Activated T-cell treated with anti-CD3 and anti-CD28 coated beads for 48 hours (primary cell): ENCODE measurements at places on chromosomes 12 and 14.

GRCh38 chr14:104547310-104547997 lies 32.1 kb upstream of the C14orf180 start:
- DNase-seq, result no peak

GRCh38 chr14:50003213-50004021 lies 110.5 kb downstream of the ARF6 start:
- DNase-seq, result peak; percentile 84

DNA sequence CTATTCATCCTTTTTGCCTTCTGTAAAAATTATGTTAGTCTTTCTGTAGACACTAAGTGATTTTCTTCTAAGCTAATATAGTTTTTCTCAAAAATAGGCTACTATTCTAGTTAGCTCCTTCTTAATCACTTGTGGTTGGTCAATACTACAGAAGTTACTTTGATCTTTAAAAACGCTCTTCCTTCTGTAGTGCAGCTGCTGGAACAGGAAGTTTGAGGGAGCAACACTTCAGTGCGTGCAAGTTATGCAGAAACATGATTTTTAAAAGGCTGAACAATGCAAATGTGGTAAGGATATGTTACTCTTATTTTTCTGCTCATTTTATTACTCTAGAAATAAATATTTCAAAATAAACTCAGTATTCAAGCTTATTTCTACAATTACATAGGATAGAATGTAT lies 11.1 kb upstream of the RERGL start:
- DNase-seq, result no peak

DNA sequence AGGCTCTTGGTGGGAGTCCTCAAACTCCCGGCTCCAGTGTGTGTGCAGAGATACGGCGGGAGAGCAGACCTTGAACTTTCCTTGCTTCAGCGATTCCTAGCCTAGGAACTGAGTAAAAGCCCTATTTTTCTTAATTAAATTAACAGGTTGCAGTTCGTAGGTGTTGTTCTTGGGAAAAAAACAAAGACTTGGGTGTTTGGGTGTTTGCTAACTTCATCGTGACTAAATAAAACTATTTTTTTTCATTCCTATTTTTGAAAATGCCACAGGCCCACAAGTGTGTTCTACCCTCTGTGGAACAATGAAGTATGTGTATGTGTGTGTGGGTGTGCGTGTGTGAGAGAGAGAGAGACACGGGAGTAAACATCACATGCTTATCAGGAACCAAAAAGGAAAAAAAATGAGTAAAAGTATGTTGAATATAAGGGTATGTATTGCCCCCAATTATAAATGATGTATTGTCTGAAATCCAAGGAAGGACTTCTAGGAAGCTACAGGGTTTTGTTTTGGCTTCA lies 651 bp downstream of the TMEM117 start:
- no peak for DNase-seq

- DNase-seq, result no peak
Measured at GRCh38 chr14:77203611-77204458, 22.2 kb downstream of the TMEM63C start.

- no peak for DNase-seq
Measured at GRCh38 chr12:25241167-25242020, 9.3 kb downstream of the KRAS start.

DNA sequence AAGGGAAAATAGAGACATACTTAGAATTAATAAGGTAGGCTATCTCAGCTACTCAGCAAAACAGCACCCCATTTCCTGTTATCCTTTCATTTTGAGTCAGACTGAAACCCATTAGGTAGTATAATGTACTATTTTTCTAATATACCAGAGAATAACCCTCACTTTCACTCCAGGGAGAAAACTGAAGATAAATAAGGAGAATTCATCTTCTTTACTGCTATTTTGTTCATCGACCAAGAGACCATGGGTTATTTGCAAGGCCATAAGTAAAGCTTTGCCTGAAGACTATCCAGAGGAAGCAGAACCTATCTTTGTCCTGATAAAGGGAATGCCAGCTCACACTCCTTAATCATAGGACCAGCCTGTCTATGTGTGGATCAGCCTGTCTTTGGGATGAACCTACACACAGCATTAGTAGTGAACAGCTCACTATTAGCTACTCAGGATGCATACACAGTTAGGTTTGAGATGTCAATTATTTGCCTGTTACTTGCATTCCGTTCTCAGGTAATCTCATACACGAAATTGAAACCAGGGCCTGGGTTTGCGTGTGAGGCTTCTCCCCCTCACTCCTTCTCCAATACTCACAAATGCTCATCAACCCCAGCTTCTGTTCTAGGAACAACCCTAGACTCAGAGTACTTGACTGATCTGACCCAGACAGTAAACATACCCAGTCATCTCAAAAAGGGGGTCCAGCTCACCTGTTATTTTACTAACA lies 124.4 kb downstream of the DAD1 start:
- no peak for DNase-seq

DNA sequence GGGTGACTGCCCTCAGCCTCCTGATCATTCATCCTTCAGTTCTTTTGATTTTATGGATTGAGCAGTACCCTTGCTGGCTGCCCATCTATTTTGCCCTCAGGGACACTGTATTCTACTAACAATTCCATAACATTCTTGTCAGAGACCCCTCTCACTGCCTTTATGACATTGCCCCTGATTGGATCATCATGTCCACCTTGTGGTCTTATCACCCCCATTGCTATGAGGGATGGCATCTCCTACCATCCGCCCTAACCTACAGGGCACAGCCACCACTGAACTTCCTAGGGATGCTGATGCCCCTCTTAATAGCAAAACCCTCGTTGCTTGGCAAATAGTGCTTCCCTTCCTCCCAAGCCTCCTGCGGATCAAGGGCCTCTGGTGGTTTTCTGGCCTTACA lies 38.8 kb upstream of the HMGA2 start:
- DNase-seq, result no peak

DNA sequence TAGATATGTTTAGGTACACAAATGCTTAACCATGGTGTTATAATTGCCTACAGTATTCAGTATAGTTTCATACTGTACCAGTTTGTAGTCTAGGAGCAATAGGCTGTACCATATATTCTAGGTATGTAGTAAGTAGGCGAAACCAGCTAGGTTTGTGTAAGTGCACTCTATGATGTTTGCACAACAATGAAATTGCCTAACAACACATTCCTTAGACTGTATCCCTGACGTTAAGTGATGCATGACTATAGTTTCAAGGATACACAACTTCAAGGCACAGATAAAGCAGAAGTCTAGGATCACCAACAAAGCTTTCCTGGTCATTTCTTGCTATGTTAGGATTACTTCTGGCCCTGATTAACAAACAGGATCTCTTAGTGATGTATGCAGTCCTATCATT lies 135.1 kb downstream of the SLC38A1 start:
- no peak for DNase-seq

DNA sequence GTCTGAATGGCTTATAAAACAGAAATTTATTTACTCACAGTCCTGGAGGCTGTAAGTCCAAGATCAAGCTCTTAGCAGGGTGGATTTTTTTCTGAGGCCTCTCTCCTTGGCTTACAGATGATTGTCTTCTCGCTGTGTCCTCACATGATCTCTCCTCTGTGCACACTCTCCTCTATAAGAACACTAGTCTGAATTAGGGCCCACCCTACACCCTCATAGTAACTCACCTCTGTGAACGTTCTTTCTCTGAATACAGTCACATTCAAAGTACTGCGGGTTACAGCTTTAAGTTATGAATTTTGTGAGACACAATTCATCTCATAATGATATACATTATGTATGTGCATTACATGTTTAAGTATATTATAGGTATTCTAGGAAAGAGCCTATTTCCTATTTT lies 135.7 kb upstream of the ATXN7L3B start:
- DNase-seq, result no peak

DNA sequence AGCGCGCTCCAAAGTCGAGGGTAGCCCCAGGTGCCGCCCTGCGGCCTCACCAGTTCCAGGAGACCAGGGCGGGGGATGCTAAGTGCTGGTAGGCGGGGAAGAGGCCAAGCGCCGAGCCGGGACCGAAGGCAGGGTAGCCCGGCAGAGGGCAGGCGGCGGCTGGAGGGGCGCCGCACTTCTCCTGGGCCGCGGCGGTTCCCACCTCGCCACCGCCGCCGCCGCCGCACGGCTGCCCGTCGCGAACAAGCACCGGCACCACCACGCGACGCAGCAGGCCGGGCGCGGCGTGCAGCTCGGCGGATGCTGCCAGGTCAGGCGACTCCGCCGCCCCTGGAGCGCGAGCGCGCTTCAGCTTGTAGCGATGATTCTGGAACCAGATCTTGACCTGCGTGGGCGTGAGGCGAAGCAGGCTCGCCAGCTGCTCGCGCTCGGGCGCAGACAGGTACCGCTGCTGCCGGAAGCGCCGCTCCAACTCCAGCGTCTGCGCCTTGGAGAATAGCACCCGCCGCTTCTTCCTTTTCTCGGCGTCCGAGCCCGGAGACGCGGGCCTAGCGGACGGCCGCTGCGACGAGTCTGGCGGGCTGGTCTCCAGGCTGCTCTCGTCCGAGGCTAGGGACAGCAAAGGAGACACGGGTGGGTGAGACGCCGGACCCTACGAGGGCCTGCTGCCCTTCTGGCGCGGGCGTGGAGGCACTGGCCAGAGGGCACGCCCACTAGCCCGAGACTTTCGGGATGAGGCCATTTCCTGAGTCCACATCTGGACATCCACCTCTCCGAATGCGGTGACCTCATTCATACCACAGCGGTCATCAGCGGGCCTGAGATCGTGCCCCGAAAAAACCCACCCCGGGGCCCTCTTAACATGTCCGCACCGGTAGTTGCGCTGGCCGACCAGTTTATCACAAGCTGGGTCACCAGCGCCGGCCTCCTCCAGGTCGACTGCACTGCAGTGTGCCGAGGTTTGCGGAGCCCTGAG lies 1.3 kb downstream of the NKX2-8 start:
- DNase-seq, result no peak

DNA sequence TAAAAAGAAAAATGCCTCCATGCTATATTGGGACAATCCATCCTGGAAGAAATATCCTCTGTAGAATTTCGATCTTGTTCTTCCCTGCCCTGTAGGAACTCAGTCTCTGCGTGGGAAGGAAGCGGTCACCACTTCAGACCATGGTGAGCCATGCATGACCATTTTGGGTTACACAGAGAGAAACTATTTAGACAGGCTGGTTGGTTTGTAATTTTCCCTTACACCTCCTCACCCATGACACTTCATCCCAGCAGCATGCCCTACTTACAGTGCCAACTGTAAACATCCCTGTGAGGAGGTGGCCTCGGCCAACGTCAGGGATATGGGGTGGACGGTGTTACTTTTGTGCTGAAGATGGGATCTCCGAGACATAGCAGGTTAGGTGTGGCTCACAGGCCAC lies 121.4 kb downstream of the SMOC1 start:
- DNase-seq, result no peak

DNA sequence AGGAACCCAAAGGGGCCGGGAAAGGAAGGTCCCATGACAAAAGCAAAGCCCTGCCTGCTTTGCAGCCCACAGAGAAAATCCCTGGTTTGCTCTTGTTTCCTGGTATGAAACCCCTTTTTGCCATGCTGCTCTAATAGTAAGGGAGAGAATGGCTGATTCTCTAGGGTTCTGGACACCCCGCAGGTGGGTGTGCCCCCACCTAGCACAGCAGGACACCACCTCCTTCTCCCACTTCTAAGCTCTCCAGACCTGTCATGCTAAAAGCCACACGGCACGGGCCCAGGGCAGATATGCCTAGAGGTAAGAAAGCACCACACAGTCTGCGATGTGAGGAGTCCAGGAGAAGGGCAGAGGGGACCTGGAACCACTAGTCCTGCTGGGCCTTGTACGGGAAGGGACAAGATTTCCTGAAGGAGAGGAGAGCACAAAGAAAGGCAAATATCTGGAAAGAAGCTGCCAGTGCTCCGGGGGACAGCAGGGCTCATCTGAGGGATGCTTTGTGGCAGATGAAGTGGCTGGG lies 113.3 kb downstream of the BCL11B start:
- no peak for DNase-seq

DNA sequence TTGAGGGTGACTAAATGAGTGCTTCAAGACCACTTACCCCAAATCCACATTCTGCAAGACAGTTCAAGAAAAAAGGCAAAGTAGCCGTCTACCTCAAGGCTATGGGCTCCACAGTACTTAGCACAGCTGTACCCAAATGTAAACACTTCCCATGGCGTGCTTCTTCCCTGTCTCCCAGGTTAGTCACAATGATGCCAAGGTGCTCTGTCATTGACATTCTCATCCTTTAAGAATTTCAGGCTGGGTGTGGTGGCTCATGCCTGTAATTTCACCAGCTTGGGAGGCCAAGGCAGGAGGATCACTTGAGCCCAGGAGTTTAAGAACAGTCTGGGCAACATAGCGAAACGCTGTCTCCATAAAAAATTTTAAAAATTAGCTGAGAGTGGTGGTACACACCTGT lies 51.2 kb upstream of the CERS5 start:
- no peak for DNase-seq

- DNase-seq, result no peak
Measured at GRCh38 chr12:1719139-1719538, 28.3 kb downstream of the ADIPOR2 start.

- no peak for DNase-seq
Measured at GRCh38 chr12:25382311-25383106, 131.8 kb upstream of the KRAS start.

GRCh38 chr14:84436528-84436927 lies 1093.4 kb upstream of the FLRT2 start:
- DNase-seq, result no peak

GRCh38 chr14:58738189-58738836 lies 100.6 kb downstream of the DACT1 start:
- no peak for DNase-seq

GRCh38 chr12:93115646-93116045 lies 186.6 kb upstream of the EEA1 start:
- no peak for DNase-seq

GRCh38 chr12:112217647-112218046 lies 92.3 kb downstream of the TRAFD1 start:
- DNase-seq, result no peak

DNA sequence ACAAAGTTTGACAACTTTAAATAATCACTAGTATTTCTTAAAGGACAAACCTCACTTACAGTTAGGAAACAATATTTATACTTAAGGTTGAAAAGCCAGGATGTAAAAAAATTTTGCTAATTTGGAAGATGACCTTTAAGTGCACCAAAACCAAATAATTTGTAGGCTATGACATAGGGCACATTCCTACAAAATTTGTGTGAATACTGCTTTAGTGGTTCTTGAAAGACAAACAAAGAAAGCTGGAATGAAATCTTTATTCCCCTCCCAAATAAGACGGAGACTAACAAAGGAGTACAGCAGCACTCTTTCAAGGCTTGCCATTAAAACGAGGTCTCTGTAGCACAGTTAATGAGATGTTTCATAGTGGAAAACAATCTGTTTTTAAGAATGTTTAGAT lies 45.6 kb downstream of the MSRB3 start:
- DNase-seq, result no peak

DNA sequence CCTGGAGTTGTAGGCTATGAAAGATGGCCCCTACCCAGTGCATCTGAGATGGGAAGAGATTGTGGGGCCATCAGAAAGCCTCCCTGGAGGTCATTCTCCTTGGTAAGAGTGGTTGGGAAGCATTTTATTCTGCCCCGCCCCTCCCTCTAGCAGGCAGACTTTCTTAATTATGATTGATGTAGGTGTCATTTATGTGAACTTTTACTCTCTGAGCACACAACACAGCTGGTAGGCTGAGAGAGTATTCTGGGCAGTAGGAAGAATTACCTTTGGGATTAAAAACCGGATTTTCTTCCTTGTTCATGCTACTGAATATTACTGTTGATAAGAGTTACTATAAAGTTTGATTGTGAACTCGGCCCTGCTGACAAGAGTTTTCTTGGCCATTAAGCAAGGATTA lies 266.8 kb downstream of the TTC6 start:
- DNase-seq, result no peak
